ENCODE measurements at places on chromosomes 4 and X. TPM values are rescaled to one million over a fixed set of nuclear protein-coding genes. Genes with fewer than 3 reads are reported as not detected.

LANCL3 gene
- 0.01 TPM for polyA plus RNA-seq

TMPRSS11F gene
- polyA plus RNA-seq: not detected

DNA sequence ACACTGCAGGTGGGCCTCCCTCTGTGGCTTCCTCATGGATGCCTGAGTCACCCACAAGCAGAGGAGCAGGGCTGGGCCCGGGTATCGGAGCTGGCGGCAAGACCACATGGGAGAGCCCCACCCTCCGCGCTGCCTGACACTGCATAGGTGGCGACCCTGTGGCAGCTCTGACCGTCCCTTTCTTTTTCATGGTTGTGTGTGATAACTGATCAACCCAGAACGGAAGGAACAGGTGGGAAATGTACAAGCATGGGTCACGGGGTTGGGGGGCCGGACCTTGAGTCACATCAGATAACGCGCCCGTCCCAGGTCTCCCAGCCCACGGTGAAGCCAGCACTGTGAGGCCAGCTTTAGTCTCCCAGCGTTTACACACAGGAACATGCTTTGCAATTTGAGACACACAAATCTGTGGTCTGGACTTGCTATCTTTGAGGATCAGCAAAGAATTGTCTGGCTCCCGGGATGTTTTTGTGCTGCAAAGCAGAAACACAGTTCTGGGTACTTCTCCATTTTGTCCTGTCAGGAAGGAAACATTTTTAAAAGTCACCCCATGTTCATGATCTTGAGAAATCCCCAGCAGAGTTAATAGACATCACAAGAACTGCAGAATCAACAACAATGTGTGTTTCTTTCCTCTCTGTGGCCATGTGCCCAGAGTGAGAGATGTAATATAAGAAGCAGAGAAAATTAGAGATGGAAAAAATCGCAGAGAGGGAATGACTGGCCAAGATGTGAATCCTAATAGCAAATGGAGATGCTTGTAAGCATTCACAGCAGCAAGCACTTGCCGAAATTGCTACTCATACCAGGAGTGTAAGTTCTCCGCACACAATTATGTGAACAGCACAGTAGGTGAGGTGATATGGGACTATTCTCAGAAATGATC is 70.1 kb upstream of the CBR4 start:
- no peak for DNase-seq

PAGE1 gene
- not detected for polyA plus RNA-seq

- DNase-seq: no peak
Measured at GRCh38 chr4:6410068-6410467, 62.3 kb downstream of the PPP2R2C start.
